ENCODE measurements at places on chromosomes 7 and 10.

DNA sequence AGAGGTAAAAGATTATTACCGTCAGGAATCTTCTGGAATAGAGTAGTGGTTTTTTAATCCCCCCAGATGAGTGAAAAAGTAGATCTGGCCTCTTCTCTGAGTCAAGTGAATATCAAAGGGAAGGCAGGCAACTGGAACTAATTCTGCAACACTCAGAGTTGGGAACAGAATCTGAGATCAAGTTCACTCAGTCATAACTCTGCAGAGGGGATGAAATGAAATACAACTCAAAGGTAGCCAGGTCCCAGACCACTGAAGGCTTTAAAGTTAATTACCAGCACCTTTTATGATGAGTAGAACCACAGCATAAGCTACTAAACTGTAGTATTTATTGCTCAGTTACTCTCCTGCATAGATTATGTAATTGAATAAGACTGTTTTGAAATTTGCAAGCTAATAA is 455.6 kb upstream of the AKR1E2 start:
- DNase-seq, result no peak

GRCh38 chr7:25953859-25954258 is 198.1 kb upstream of the NFE2L3 start:
- no peak for DNase-seq

DNA sequence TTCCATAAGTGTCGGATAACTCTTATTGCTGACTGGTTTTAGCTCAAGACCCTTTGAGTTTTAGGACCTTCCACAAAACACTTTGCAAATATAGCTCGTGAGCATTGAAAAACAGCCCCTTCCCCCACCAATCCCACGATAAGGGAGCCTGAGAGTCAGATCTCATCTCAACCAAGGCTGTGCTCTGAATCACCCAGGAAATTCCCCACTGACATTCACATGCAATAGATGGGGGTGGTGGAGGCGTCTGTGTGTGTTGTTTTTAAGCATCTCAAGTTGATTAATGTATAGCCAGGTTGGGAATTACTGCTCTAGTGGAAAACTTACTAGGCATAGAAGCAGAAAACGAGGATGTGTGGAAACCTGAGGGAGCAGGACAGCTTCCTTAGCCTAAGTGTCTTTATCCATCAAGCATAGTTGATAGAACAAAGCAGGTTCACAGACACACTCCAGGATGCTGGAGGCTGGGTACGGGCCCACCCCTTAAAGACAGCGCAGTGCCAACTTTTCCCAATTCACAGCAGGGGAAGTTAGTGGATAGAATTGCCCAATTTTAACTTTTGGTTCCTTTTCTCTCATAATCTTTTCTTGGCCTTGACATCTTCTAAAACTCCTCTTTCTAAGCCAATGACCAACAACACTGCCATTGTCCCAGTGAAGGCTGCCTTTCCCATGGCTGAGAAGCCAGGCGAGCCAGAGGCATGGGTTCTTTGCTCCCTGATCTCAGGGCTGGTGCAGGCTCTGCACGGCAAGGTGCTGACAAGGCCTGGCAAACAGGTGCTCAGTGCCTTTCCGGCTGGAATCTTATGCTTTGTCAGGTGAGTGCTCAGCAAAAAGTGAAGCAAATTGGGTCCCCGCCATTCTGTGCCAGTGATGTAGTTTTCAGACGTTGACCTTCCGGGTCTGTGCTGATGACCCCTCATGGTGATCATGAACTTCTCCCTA is 98.5 kb upstream of the INSIG1 start:
- no peak for DNase-seq

DNA sequence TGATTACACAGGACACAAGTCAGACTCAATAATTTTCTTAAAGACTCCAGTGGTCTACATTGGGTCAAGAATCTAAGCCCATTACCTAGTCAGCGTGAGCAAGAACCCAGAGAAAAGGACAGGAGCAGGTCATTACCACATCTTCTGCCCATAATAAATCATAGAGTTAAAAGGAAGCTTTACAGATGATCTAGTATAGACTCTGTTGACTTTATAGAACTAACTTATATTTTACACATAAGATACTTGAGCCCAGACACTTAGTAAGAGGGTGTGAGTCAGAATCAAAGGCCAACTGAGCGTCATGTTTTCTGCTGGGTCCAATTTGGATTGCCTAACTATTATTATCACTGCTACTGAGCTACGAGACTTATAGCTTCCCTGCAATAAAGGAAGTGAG is 206.1 kb upstream of the NPSR1 start:
- DNase-seq, result no peak

GRCh38 chr10:48767373-48768143 is 82.9 kb downstream of the WDFY4 start:
- DNase-seq, result no peak

GRCh38 chr7:69433081-69433480 is 165.2 kb upstream of the AUTS2 start:
- DNase-seq, result no peak

- DNase-seq, result no peak
Measured at GRCh38 chr10:84668186-84668763, 339.9 kb downstream of the CCSER2 start.

- no peak for DNase-seq
Measured at GRCh38 chr7:106049139-106049752, 62.9 kb downstream of the SYPL1 start.

GRCh38 chr7:132972745-132973144 is 109.1 kb downstream of the CHCHD3 start:
- DNase-seq, result no peak

DNA sequence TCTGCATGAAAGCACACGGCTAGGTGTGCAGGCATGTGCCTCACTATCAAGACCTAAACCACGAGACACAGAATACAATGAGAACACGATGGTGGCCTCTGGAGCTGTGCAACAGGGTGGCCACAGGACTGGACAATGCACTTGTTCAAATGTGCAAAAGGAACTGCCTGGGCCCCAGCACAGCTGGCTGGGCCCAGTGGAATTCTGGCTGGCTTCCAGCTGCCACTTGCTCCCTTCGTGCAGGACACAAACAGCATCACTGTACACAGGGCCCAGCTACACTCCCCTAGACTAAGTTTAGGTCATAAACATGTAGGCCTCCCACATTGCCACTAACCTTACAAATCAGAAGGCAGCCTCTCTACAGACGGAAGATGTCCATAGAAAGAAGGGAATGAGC is 23.4 kb downstream of the DOCK4 start:
- DNase-seq, result no peak

GRCh38 chr7:107638594-107638993 is 22.0 kb upstream of the SLC26A4 start:
- no peak for DNase-seq

DNA sequence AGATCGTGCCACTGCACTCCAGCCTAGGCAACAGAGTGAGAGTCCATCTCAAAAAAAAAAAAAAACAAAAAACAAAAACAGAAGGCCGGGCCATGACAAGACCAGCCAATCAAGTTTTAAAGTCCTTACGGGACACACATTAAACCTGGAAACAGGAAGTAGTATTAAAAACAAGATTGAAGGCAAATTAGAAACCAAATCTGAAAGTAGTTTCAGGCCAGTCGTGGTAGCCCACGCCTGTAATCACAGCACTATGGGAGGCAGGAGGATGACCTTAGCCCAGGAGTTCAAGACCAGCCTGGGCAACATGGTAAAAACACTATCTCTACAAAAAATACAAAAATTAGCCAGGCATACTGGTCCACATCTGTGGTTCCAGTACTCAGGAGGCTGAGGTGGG is 18.1 kb downstream of the PSAP start:
- no peak for DNase-seq

DNA sequence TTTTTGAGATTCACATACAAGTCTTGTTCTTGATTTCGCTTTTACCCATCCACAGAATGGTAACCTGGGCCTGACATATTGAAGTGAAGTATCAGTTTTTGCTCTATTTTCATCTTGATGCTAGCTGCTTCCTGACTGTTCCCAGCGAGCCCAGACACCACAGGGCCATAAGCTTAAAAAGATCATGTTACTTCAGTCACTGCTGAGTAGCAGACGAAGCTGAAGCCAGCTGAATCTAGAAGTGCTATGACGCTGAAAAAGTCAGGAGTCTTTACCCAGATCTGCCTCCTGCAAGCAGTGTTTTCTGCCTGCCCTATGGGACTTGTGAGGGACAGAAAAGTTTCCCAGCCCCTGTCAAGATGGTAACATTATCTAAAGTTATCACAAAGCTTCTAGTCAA is 2.7 kb upstream of the PRXL2A start:
- no peak for DNase-seq

GRCh38 chr7:64869912-64870562 is 33.0 kb upstream of the ZNF273 start:
- DNase-seq, result no peak

- peak; percentile 25 for DNase-seq
Measured at GRCh38 chr7:137670222-137671064, 176.3 kb downstream of the DGKI start.

DNA sequence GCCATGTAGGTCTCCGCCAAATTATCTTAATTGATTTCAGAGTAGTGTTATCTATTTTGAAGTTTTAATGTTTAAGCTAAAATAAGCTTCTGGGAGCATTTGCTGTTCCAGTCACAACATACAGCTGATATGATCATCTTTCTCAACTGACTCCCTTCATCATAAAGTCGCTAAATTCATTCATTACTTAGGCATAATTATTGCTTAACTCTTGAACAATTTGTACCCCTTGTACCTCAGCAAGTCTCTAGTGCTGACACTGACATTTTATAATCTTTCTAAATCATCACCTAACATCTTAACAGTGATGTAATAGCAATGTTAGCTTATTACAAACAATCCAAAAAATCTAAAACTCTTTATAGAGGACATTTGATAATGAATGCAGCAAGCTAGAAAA is 54.3 kb upstream of the WNT16 start:
- no peak for DNase-seq

DNA sequence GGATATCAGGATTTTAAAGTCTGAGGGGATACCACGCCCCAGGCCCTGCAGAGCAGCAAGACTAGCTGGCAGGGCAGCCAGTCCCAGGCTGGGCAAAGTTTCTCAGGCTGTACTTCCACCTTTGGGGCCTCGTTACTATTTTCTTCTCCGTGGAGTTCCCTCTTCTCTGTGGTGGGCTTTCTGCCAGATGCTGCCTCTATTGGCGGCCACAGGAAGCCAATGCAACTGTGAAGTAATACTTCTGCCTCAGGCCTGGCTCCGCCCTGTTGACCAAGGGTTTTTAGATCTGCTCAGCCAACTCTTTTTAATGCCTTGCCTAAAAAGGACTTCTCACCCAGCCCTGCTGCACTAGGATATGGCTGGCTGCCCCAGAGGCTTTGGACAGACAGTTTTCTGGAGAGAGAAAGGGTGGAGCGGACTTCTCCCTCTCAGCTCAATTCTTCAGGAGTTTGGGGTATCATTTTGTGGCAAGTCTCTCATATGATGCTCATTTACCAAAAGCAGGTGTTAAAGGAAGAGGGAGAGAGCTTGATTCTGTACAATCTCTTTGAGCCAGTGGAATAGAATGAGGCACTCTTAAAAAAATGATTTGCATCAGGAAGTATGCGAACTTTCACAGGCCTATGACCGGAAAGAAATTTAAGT is 67.4 kb downstream of the HHEX start:
- peak; percentile 69 for DNase-seq

GRCh38 chr10:113059371-113059780 is 109.3 kb downstream of the TCF7L2 start:
- DNase-seq, result peak; percentile 47

- no peak for DNase-seq
Measured at GRCh38 chr7:44307301-44307900, 18.0 kb downstream of the CAMK2B start.

GRCh38 chr7:47508389-47509380 is 73.2 kb downstream of the TNS3 start:
- no peak for DNase-seq

DNA sequence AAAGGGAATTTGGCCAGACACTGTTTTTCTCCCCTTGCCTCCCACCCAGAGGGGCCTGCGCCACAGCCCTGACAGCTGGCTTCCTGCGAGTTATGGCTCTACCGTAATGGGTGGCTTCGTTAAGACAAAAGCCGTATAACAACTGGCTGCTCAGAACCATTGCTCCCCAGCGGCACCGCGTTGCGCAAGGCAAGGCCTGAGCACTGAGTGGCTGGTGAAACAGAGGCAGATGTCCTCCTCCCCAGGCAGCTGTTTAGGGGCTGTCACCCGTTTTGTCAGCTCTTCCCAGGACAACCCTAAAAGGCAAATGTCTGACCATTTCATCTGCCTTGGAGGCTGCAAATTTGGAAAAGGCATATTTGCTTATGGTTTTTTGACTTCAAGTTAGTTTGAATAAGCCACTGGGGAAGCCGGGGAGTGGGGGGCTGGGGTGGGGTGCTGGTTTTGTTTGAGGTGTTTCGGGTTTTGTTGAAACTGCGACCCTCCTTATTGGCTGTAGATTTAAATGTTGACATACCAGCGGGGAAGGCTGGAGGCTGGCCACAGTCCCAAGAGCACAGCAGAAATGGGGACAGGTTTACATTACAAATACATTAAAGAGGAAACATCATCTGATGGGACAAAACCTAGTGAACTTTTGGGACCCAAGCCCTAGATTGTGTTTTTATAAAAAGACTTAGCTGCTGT is 681 bp upstream of the SPOCK2 start:
- DNase-seq, result no peak

DNA sequence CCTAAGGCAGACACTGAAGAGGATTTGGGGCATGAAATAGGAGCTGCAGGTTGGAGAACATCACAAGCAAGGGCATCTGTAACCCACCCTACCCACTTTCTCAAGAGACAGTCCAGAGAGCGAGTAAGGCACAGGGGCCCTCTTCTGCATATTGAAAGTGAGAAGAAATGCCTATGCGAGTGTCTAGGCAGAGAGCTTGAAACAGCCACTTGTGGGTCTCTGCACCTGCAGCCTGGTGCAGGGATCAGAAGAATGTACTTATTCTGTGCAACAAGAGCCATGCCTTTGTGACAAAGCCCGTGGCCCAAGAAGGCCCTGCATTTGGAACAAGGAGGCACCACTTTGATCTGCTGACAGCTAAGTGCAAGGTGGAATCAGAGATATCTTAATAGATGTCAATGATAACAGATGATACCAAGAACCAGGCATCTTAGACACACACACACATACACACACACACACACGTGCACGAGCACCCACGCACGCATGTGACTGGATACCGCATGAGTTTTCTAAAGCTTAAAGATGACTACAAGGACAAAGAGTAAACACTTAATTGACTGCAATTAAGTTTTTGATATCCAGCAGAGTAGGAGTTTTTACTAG is 89.3 kb downstream of the NPSR1 start:
- DNase-seq, result no peak

All from BJ (cell line).